ENCODE measurements at places on chromosomes 2 and 18. TPM values are rescaled to one million over a fixed set of nuclear protein-coding genes. Genes with fewer than 3 reads are reported as not detected.

The RBM45 gene
- 23.4 TPM for total RNA-seq

The CROCC2 gene
- total RNA-seq = not detected

The HOXD12 gene
- not detected for total RNA-seq

The FHOD3 gene
- 9.9 TPM for total RNA-seq

The SLC4A3 gene
- total RNA-seq = 4.2 TPM

The APCDD1 gene
- 0.19 TPM for total RNA-seq

The ARHGAP15 gene
- total RNA-seq = not detected

The PPM1G gene
- 167 TPM for total RNA-seq

The NEU2 gene
- not detected for total RNA-seq

The LRRFIP1 gene
- 83.2 TPM for total RNA-seq

The AP1S3 gene
- 28.0 TPM for total RNA-seq
